ENCODE measurements at places on chromosomes 13 and 19.

GRCh38 chr19:45136507-45137178 lies 24.1 kb downstream of the NKPD1 start:
- DNase-seq = no peak

- no peak for DNase-seq
Measured at GRCh38 chr13:19681517-19681916, 48.1 kb downstream of the MPHOSPH8 start.

DNA sequence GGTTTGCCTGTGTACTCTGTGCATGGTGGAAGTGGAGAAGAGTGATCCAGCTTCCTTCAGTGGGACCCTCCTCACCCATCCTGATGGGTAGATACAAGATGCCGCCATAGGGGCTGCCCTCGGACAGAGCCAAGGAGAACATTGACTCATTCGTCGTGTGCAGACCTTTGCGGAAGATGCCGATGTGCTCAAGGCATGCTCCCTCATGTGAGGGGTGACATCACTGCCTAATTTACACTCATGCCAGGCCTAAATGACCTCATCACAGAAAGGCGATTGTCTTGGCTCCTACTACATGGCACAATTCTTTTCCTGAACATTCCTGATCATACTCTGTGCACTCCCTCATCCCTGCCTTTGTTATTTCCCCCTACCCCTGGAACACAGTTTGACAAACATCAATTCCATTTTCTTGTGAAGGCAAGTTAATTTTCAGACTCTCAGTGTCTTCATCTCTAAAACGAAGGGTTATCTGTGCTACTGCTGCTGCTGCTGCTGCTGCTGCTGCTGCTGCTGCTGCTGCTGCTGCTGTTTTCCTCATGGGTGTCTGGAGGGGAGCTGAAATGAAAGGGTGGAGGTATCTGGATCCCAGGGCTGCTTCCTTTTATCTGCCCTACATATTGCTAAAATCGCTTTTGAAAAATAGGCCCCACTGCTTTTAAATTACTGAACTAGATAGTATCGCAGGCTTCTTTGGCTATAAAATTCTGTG lies 146.5 kb upstream of the ARGLU1 start:
- DNase-seq = no peak

GRCh38 chr13:27081893-27082679 lies 89.5 kb downstream of the USP12 start:
- DNase-seq = no peak

- no peak for DNase-seq
Measured at GRCh38 chr19:35751839-35752745, 3.7 kb downstream of the LIN37 start.

DNA sequence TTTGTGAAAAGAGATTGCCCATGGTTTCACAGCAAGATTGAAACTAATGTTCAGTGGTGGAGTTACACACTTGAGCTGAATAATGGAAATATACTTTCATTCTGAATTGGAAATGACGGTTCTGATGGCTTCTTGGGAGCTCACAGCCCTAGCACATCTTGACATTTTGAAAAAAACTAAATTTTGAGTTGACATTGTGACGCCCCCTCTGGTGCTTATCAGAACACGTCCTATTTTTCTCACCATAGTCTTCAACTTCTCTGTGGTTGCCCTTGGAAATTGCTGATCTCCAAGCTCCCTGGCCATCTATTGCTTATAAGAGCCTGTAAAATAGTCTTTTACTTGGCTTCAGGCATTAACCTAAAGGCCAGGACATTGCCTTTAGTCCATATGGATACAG lies 202.1 kb downstream of the OXGR1 start:
- no peak for DNase-seq

- DNase-seq = peak; percentile 53
Measured at GRCh38 chr19:3440082-3440481, 40.2 kb downstream of the SMIM24 start.

GRCh38 chr19:4441994-4442818 lies 15.4 kb downstream of the UBXN6 start:
- DNase-seq = no peak

GRCh38 chr13:61275251-61275650 lies 140.4 kb downstream of the PCDH20 start:
- DNase-seq = no peak

DNA sequence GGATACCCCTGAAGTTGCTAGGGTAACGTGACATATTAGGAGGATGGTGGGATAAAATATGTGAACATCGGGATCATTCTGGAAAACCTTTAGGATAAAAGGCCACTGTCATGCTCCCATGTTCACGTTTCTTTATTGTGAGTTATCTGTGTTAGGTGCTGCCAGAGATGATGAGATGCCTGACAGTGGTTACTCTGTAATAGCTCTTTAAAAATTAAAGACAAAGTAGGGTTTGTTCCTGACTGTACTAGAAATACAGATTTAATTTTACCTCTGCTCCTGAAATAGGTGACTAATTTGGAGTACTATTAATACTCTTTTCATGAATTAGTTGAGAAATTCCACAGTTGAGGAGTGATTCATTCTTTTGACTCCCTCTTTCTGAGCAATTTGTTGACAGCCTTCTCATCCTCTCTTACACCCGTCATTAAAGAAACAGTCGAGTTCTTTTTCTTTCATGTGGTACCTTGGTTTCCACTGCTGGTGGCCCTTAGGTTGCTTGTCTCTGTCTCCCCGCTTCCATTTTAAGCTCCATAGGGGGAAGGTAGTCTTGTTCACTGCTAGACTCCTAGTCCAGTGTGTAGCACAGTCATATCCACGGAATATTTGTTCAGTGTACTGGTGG lies 28.4 kb downstream of the SAE1 start:
- DNase-seq = no peak

GRCh38 chr13:79185580-79185979 lies 220.5 kb downstream of the RBM26 start:
- DNase-seq = no peak

DNA sequence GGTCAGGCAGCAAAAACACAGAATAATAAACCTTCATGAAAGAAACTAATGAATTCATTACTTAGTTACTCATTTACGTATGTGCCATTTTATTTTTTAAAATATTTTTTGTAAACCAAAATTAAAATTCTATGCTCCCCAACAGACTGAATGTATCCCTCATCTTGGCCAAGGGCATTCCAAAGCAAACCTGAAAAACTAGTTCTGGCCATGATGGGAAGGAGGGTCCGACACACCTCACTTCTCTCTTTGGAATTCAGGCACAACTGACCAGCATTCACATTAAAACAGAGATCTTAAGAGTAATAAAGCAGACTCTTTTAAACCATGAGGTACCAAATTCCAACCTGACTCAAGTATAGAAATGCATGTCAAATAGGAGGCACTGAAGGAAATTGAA lies 1576.9 kb upstream of the SPRY2 start:
- DNase-seq = no peak

DNA sequence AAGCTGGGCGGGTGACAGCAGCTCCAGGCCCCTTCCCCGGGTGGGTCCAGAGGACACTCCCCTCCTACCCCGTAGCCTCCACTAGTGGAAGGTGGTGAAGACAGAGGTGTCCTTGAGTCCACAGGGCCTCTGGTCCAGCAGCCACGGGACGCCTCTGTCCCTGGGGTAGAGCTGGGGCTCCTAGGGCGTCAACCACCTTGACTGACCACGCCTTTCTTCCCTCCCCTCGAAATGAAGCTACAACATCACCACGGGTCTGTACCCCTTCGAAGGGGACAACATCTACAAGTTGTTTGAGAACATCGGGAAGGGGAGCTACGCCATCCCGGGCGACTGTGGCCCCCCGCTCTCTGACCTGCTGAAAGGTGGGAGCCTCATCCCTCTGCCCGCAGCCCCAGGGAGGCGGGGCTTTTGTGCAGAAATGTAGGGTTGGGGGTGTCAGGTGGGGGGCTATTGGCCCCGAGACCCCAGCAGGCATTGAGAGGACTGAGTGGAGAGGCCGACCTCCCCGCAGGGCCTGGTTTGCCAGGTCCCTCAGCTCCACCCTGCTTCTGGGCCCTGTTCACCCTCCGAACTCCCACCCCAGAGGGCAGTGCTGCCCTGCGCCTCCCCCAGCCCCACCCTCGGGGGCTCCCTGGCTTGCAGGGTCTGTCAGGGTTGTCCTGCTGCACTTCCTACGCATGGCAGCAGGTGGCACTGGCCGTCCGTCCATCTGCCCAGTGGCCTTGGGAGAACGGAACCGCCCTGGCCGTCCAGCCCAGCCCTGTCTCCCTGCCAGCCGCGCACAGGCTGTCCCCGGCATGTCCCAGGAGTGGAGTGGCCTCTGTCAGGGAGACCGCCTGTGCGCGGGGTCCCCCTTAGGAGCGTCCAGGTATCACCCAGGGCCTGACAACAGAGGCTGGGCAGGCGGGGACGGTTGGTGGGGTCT lies 15.7 kb downstream of the STK11 start:
- DNase-seq = peak; percentile 90

DNA sequence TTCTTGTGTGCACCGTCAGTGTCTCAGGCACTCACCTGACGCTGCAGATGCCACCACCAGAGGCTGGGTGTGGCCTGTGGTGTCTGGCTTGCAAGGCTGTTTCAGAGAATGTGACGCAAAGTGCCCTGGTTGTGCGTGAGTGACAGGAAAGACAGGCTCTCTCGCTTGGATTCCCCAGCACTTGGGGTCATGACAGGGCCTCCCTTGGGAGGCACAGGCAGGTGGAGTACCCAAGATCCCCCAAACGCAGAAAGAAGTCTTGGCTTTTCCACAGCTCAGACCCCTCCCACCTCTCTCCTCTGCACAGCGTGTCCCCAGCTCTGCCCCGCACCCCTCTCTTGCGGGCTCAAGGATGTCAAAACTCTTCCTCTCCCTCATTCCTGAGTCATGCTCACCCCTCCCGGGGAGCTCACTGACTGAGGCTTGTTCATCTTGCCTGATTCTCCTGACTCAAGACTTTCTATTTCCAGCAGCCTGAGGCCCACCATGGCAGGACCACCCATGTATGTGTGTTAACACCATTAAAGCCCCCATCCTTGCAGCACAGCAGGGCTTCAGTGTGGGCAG lies 21.0 kb downstream of the DHX34 start:
- peak; percentile 75 for DNase-seq

DNA sequence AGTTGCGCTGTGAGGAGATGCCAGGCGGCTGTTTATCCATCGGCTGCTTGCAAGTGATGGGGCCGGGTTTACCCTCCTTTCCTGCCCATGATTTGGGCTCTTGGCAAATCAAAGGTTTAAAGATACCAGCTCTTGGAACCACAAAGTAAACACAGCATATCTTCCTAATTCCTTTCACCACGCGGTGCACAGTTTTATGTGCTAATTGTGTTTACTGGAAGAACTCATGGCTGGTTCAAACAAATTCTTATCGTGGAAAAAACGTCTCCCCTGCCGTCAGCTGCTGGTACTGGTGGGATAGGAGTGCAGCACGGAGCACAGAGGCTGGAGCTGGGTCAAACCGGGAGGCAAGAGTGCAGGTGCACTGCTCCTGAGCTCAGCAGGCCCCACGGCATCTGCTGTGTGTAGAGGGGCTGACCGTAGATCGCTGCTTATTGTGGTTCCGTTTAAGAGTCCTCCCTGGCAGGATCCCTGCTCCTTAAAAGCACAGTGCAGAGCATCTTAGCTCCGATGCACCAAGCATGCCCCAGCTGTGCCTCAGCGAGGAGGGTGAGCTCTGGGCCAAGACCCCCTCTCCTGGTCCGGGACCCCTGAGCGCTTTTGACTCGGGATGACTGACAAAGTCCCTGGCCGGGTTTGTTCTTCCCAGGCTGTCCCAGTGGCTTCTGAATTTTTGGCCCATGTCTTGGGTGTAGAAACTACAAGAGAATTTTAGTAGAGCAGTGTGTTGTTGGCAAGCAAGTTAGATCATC lies 51.3 kb upstream of the GAS6 start:
- DNase-seq = no peak

GRCh38 chr19:1363599-1363998 lies 20.1 kb upstream of the NDUFS7 start:
- DNase-seq = no peak

GRCh38 chr13:66113882-66114526 lies 1116.1 kb downstream of the PCDH9 start:
- DNase-seq = no peak

DNA sequence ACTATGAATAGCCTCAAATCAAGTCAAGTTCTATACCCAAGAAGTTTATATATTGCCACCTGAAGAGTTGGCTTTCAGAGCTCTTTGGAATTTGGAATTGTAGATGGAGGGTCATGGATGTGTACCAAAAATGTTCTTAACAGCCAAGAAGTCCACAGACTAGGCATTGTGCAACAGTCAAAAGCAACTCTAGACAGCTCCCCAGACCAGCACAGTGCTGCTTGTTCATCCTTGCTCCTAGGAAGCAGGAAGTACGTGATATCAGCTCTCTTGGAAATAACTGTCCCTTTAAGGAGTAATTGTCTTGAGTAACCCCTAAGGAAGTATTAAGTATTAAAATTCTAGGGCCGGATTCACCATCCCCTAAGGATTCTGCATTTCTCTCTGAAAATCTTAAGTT lies 30.7 kb upstream of the IL17D start:
- DNase-seq = peak; percentile 10

GRCh38 chr19:15123900-15124299 lies 16.7 kb downstream of the SYDE1 start:
- no peak for DNase-seq

GRCh38 chr19:12668932-12669269 lies 2.3 kb downstream of the WDR83 start:
- DNase-seq = peak; percentile 68

GRCh38 chr19:8609279-8610040 lies 1.1 kb downstream of the ADAMTS10 start:
- DNase-seq = peak; percentile 80

DNA sequence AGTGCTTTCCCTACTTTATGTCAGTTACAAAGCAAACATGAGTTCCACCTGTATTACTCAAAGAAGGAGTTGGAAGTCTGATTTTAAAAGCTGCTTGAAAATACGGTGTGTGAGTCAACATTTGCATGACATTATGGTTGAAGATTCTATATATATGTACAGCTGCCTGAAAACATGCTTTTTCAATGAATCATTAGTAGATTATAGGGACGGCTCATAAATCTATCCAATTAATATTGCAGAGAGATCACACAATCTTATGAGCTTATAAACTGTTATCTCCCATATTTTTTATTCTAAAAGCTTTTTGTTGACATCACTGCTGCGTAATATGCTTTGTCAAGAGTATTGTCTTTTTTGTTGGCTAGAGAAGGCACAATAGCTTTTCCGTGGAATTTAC lies 873.8 kb downstream of the SLITRK6 start:
- DNase-seq = no peak

DNA sequence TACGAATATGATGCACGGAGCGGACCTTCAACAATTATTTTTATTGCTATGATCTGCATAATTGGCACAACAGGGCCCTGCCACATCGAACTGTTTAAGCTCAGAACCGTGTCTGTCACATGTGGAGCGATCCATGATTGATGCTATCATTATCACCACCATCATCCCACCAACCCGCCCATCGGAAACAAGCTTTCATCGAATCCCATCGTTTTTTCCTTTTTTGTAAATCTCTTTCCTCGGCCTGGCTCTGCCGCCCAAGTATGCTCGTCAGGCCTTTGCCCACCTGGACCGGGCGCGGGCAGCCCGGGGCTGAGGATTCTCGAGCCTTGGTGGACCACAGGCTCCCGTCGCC lies 533 bp upstream of the DCAF15 start:
- DNase-seq = no peak

Measured in AG08396 (cell line).